ENCODE measurements at places on chromosomes 3 and 15.
A peak's percentile ranks its signal among the peaks of the same experiment; 100 is the strongest.

DNA sequence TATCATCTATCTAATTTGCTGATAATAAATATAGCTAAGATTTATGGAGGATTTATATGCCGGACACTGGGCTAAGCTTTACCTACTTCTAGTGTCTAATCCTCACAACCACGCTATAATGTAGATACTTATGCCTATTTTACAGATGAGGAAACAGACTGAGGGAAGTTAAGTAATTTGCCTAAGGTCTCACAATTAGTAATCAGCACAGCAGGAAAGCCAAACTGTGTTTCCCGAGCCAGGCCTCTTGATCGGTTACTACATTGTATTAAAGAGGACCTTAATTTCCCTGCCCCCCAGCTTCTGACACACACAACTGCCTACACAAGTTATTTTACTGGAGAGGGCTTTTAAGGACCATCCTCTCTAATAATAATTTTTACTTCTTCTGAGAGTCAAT is 40.9 kb downstream of the ONECUT1 start:
- H3K36me3 ChIP-seq, result no peaks in the 10 kb centered on the region
- no peak for DNase-seq
- H3K4me3 ChIP-seq, result no peak overlapping the region
- H3K27ac ChIP-seq, result no peak overlapping the region
- peaks cover 5% of the 10 kb centered on the region for H3K27me3 ChIP-seq

GRCh38 chr3:69299344-69299743 is 86.5 kb downstream of the FRMD4B start:
- DNase-seq, result no peak
- no peaks in the 10 kb centered on the region for H3K36me3 ChIP-seq
- no peaks in the 10 kb centered on the region for H3K27me3 ChIP-seq
- no peaks in the 10 kb centered on the region for H3K4me1 ChIP-seq
- no peak overlapping the region for H3K4me3 ChIP-seq
- no peak overlapping the region for H3K27ac ChIP-seq

DNA sequence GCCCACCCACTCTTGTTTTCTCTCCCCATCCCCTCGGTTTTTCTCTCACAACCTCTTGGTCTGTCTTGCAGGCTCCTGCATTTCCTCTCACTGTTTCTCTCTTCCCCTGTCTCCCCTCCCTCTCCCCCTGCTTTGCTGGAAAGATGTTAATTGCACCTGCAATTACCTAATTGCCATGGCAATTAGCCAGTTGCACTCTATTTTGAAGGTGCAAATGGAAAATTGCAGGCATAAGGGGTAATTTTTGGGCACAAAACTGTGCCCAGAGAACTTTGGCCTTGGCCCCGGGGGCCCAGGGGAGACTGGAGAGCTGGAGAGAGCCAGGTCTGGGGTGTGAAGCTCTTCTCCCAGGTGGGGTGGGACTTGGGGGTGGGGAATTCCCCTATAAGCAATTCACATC is 164.5 kb upstream of the TLE3 start:
- no peaks in the 10 kb centered on the region for H3K27me3 ChIP-seq
- no peaks in the 10 kb centered on the region for H3K36me3 ChIP-seq
- no peak for DNase-seq

GRCh38 chr3:65322910-65323309 is 635.1 kb upstream of the ADAMTS9 start:
- H3K4me3 ChIP-seq, result no peak overlapping the region
- H3K27me3 ChIP-seq, result 0 out of 2 replicates have a peak, but pooled peaks cover 3% of the 10 kb centered on the region
- no peak for DNase-seq
- H3K27ac ChIP-seq, result no peak overlapping the region
- no peaks in the 10 kb centered on the region for H3K4me1 ChIP-seq

DNA sequence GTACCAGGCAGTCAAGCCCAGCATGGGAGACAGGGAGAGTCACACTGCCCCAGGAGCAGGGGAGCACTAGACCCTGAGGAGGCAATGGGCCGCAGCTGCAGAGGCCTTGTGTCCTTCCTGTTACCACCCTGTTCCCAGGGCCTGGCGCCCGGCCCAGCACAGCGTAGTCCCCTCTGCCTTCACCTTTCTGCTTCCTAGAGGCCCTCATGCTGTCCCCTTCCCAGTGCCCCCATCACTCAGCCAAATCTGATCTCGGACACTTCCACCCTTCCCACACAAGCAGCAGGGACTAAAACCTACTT is 6.9 kb upstream of the TBC1D2B start:
- H3K36me3 ChIP-seq, result no peaks in the 10 kb centered on the region
- H3K4me3 ChIP-seq, result peak overlapping the region; percentile 29
- H3K27me3 ChIP-seq, result no peaks in the 10 kb centered on the region
- DNase-seq, result no peak
- peak overlapping the region; percentile 62 for H3K27ac ChIP-seq
- peaks cover 41% of the 10 kb centered on the region for H3K4me1 ChIP-seq

DNA sequence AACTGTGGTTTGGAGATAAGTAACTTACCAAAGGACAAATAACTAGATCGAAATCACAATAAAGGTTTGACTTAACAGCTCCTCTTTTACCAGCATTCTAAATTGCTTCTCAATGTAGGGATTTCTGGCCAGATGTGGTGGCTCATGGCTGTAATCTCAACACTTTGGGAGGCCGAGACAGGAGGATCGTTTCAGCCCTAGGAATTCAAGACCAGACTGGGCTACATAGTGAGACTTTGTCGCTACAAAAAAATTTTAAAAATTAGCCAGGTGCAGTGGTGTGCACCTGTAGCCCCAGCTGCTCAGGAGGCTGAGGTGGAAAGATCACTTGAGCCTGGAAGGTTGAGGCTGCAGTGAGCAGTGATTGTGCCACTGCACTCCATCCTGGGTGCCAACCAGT is 17.4 kb upstream of the IGF2BP2 start:
- H3K27me3 ChIP-seq, result no peaks in the 10 kb centered on the region
- H3K4me1 ChIP-seq, result no peaks in the 10 kb centered on the region
- H3K4me3 ChIP-seq, result no peak overlapping the region
- no peak overlapping the region for H3K27ac ChIP-seq
- no peak for DNase-seq
